ENCODE measurements at places on chromosomes 16 and 17. TPM values are rescaled to one million over a fixed set of nuclear protein-coding genes. Genes with fewer than 3 reads are reported as not detected.

DNA sequence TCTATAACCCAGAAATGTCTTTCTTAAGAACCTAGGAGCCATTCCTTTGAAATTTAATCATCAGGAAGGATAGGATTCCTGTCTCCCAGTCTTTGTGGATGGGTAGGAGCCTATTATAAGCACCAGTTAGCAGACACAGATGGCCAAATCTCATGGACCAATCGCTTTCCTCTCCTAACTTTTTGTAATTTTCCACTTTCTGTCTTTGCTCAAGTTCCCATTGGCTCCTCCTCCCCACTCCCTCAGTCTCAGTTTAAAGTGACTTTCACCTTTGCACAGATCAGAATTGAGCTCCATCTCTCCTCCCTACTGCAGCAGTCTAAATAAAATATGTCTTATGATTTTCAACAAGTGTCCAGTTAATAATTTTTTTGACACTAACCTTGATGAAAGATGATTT is 192.3 kb downstream of the HS3ST3A1 start:
- no peak for DNase-seq

DNA sequence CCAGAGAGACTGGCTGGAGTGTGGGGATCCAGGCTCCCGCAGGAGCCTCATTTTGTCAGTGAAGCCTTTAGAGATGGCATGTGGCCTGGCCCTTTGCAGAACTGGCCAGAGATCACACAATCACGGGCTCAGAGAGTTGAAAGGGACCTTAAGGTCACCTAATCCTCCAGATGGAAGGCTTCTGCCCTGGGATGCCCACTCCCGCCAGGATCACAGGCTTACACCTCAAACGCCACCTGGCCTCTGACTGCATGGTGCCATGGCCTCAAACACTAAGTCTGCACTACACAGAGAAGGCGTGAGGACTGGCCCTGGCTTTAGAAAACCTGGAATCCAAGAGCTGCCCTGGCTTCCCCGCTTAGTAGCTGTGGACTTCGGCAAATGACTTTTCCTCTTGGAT is 306.8 kb upstream of the CCL2 start:
- DNase-seq = no peak

DNA sequence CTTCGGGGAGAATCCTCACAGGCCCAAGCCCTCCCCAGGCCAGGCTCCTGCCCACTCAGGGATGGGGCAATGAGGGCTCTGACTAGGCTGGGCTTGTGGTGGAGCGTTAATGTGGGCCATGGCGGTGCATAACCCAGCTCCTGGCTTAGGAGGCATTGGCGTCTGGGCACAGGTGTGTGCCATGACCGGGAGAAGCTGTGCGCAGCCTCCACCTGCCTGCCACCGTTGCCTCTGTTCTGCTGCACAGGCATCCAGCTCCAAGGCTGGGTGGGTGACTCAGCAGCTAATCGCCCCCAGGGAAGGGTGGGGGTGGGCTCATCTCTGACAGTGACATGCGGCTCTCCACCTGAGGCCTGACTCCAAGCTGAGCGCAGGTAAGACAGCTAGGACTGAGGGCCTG is 3.5 kb upstream of the ARHGAP27 start:
- peak; percentile 60 for DNase-seq

DNA sequence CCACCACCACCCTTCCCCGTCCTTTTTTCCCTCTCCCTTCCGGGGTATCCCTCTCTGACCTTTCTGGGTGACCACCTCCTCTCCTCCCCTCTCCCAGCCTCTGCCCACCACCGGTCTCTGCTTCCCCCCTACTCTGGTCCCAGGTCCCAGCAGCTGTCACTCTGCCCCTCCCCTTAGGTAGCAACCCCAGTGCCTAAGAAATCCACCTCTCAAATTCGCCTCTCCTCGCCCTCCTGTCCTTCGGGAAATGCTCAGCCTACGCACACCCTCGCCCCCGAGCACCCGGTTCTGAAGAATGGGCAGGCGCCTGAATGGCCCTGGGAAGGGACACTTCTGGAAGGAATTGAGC is 775 bp upstream of the SP6 start:
- DNase-seq = no peak

DNA sequence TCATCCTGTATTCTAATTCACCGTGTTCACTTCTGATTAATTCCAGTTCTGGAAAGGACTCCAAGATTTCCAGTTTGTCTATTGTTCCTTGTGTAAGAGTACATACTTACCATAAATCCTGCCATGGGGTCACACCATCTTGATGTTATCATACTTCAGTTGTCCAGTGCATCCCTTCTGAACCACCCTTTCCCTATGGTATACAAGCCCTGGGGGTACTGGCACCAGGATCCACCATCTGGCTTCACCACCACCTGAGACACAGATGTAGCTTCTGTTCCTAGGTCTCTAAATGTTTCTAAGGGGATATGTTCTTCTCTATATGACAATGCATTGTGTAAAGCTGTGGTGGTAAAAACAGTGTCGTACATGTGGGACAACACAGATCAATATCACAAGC is 21.2 kb downstream of the SGF29 start:
- no peak for DNase-seq

The ARHGDIG gene
- 2.8 TPM for total RNA-seq

The XYLT1 gene
- total RNA-seq = 2.9 TPM

The CD300A gene
- 2.6 TPM for total RNA-seq

Measured in cardiac septum (tissue), 1 donor.